ENCODE measurements at places on chromosomes 7 and 10.

- no peak for DNase-seq
Observed at GRCh38 chr7:23788843-23789242, 78.8 kb downstream of the STK31 start.

DNA sequence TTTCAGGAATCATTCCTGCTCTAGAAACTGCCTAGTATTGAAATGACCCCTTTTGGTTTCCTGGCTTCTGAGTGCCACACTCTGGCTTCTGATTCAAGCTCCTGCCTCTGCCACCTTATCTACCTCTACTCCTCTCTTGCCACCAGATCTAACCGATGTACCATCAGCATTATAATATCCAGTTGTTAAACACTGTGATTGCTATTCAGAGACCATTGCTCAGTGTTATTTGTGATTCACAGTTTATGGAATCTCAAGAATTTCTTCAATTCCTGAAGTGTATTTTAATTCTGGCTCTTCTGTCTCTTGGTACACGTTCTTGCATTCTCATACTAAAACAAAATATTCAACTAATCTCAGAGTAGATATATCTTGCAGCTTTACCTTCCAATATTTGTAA, 88.7 kb downstream of the DYNC1I1 start:
- peak; percentile 47 for DNase-seq

GRCh38 chr7:152866125-152866524, 106.6 kb downstream of the ACTR3B start:
- DNase-seq = peak; percentile 15

- DNase-seq = peak; percentile 51
Observed at GRCh38 chr7:54969208-54969967, 49.4 kb upstream of the EGFR start.

GRCh38 chr7:85714043-85714578, 527.3 kb upstream of the SEMA3D start:
- no peak for DNase-seq
